ENCODE measurements at places on chromosomes 5 and 9.
A peak's percentile ranks its signal among the peaks of the same experiment; 100 is the strongest.

DNA sequence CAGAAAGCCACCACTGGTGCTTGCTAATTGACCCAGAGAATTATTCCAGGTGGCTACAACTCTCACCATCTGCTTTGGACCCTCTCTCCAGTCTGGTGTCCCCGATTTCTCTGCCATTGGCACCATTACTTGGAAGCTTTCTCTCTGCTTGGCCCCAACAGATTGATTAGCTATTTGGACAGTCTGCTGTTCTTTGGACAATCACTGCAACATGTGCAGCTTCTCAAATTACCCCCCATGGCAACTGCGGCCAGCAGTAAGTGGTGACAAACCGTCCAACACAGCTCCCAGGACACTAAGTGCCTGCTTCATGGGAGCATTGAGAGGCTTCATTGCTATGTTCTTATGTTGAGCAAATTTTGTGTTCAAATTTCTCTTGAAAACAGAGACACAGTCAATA lies 309.8 kb downstream of the TAF11L14 start:
- DNase-seq = no peak

- DNase-seq = peak; percentile 43
These were observed 523.8 kb downstream of the RASEF start for GRCh38 chr9:82539146-82539545.

GRCh38 chr5:108380531-108381349 lies 1.2 kb downstream of the FBXL17 start:
- DNase-seq = peak; percentile 80

GRCh38 chr5:77231471-77232138 lies 21.1 kb downstream of the PDE8B start:
- no peak for DNase-seq

- no peak for DNase-seq
These were observed 22.8 kb upstream of the KCNN2 start for GRCh38 chr5:114339108-114339507.

- DNase-seq = no peak
These were observed 1203.4 kb downstream of the MAT2B start for GRCh38 chr5:164708831-164709230.

- no peak for DNase-seq
These were observed 49.3 kb downstream of the ALG2 start for GRCh38 chr9:99172124-99173091.

DNA sequence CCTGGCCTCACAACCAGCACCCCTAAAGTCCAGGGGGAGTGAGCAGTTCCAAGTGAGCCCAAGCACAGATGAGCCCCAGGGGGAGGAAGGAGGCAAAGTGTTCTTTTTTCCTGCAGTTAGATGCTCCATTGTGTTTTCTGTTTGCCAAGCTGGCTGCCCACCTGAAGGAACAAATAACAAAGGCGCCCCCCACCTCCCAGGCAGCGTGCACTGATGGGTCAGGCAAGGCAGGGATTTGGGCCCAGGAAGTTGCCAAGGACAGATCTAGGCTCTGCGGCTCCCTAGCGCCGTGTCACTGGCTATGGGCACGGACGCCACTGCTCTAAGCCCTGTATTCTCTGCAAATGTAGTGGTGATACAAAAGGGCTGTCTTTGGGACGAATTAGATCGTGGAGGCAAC lies 21.8 kb downstream of the FGF1 start:
- no peak for DNase-seq

- DNase-seq = peak; percentile 78
These were observed 93.6 kb upstream of the OTULINL start for GRCh38 chr5:14487897-14488570.

- no peak for DNase-seq
These were observed 380.5 kb downstream of the SLCO4C1 start for GRCh38 chr5:101915554-101915953.

DNA sequence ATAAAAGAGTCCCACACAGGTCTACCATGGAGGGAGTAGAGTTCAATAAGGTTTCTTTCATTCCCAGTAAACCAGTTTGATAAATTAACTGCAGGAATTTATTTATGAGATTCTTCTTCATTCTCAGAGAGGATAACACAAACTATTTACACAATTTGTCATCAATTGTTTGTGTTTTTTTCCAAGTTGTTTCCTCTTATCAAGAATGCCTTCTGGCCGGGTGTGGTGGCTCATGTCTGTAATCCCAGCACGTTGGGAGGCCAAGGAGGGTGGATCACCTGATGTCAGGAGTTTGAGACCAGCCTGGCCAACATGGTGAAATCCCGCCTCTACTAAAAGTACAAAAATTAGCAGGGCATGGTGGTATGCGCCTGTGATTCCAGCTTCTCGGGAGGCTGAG lies 216.7 kb downstream of the MLLT3 start:
- no peak for DNase-seq

- no peak for DNase-seq
These were observed 646.6 kb downstream of the ACTL7B start for GRCh38 chr9:108209132-108209685.

- DNase-seq = no peak
These were observed 17.8 kb downstream of the RBM27 start for GRCh38 chr5:146221234-146221633.

GRCh38 chr9:78049484-78049883 lies 17.9 kb upstream of the GNAQ start:
- DNase-seq = no peak

DNA sequence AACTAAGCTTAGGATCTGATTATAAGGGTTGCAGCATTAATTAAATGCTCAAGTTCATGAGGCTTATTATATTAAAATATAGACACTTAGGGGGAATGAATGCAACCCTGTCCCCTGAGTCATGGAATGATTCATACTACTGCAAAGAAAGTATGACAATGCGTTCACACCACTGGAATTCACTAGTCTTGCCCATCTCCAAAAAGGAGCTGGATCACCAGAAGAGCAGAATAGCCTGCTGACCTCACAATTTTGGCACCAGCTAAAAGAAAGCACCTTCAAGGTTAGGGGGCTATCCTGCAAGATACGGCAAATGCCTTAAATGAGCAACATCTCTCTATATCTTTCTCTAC lies 32.0 kb upstream of the TMED7 start:
- DNase-seq = peak; percentile 68

- no peak for DNase-seq
These were observed 3.1 kb upstream of the AHRR start for GRCh38 chr5:318341-318897.

GRCh38 chr5:144281784-144282183 lies 111.1 kb downstream of the KCTD16 start:
- DNase-seq = no peak

DNA sequence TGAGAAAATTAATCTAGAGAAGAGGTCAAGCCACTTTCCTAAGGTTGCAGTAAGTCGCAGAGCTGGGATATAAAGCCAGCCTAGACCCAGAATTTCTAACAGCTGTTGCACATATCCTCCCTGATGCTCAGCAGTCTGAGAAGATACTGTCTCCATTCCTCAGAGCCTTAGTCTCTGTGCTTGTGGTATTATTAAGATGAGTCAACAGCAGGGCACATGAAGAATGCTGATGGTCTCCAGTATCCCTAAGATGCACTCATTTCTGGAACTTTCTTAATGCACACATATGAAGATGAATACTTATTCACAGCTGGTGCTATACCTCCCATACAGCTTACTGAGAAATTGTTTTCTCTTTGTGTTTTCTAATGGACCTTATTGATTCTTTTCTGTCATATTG lies 32.5 kb downstream of the SGCD start:
- peak; percentile 89 for DNase-seq

GRCh38 chr9:134570151-134570621 lies 71.4 kb upstream of the COL5A1 start:
- DNase-seq = no peak

GRCh38 chr9:81621785-81622259 lies 67.5 kb downstream of the TLE1 start:
- DNase-seq = no peak

- DNase-seq = no peak
These were observed 63.6 kb downstream of the CSNK1A1 start for GRCh38 chr5:149487672-149488071.

DNA sequence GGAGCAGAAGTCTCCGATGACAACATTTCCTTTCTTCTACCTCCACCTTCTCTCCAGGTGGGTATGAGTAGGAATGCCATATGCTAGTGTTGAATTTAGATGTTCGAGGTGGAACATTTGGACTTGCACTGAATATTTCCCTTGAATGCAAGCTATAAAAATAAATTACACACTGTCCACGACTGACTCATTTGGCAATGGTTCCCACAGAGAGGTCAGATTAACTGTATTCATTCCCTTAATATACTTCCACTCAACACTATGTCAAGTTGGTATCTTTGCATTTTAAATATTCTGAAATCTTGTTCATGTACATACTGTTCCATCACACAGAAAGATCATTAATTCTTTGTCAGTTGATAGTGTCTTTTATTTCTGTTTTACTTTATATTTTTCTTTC lies 222.6 kb upstream of the PIK3R1 start:
- no peak for DNase-seq

- DNase-seq = no peak
These were observed at the start of gene NPR3 for GRCh38 chr5:32710550-32711361. Gene NPR3, plus strand, starts transcription at chr5:32711321. Its CDS starts 456 bp downstream, at chr5:32711777.

DNA sequence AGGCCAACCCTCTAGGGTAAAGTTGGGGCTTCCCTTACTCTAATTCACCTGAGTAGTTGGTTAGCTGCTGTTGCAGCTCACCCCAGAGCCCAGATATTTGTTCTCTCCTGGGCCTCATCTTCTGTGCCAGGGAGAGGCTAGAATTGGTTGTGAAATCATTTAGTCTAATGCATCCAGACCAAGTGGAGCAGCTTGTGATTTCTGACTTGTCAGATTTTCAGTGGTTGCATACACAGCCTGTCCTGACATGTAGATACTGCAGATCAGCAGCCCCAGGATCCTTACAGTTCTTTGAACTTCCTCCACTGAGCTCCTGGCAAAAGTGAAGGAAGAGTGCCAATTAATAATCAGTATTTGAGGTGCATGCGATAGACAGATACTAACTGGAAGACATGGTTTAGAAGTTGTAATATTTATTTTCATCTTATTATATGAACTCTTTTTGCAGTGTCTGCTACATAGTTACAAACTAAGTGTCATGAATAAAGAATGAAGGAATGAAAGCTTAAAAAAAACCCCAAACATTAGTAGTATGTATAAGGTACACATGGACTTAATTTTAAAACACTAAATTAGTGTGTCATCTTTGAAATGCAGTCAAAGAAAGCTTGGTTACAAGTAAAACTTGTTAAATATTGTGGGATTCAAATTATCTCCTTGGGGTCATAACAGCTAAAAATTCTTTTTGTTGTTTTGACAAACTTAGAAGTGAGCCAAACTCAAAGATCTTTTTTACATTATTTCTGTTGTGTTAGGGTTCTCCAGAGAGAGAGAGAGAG lies 128.5 kb downstream of the VPS13A start:
- DNase-seq = peak; percentile 41

GRCh38 chr5:91487420-91487819 lies 104.3 kb upstream of the ARRDC3 start:
- no peak for DNase-seq

DNA sequence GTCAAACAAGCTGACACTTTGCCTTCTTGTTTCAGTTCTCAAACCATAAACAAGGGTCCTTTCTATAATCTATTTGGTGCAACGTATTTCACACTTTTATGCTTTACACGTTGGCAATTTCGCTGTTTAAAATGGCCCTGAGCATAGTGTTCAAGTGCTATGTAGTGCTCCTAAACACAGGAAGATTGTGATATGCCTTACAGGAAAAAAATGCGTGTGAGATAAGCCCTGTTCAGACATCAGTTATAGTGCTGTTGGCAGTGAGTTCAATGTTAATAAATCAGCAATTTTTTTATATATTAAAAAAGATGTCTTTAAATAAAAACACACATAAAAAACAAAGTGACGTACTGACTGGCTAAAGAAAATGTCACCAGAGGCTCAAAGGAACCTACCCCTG lies 23.9 kb downstream of the CLINT1 start:
- no peak for DNase-seq

DNA sequence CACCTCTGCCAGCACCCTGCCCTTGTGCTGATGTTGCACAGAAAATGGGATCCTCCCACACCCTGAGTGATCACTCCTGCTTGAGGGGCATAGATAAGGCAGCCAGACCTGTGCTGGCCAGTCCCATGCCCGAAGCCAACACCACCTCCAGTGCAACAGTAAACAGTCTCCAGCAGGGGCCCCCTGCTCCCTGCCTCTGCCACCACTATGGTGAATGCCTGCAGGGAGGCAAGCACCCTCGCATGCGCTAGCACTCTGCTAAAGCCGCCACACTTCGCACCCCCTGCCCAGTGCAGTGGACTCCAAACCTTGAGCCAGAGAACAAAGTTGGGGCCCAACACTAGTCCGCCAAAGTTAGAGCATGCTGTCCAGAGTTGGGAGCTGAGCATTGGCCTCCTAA lies 118.7 kb downstream of the PJA2 start:
- no peak for DNase-seq

- DNase-seq = peak; percentile 21
These were observed 104.5 kb upstream of the CHD1 start for GRCh38 chr5:99033014-99033900.

DNA sequence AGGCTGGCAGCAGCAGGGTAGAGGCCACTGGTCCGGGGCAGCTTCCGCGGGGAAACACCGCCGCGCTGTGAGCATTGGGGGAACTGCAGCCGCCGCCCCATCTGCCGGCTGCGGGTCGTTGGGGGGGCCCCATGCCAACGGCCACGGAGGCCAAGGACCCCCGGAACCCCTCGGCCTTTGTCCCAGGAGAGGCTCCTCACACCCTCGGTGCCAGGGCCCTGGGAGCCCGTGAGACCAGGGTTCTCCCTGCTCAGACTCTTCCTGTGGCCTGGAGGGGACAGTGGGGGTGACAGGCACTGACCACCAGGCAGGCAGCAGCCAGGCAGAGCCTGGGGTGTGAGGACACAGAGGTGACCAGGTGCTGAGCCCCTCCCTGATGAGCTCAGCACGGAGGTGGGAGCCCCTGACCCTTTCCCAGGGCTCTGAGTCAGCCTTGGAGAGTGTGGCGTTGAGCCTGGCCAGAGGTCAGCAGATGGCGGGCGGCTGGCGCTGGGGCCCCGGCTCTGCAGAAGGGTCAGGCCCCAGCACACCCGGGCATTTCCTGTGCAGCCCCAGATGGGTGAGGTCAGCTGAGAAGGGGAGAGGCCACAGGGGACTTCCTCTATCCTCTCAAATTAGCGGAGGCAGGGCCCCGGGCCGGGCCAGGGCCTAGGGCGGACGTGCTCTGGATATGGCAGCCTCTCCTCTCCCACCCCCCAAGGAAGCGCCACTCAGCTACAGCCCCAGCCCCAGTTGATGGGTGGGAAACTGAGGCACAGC lies 17.9 kb upstream of the EGFL7 start:
- no peak for DNase-seq

DNA sequence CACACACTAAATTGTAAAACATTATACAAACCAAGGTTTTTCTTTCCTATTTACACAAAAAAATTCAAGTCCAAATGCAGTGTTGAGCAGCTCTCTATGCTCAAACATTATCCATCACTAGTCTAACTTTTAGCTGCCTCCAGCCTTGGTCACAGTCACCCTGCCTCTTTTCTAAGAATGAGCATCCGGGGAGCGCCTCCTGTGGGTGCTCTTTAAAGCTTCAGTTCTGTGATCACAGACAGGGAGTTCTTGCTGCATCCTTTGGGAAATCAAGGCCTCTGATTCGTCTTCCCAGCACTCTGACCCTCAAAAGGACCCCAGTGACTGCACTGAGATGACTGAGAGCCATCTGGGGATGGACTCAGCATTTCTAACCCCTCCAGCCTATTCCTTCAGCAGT lies 289.6 kb downstream of the SEC61B start:
- no peak for DNase-seq

Data from muscle of back (tissue), 13 donors.